ENCODE measurements at places on chromosomes 12 and 14.
A peak's percentile ranks its signal among the peaks of the same experiment; 100 is the strongest.

DNA sequence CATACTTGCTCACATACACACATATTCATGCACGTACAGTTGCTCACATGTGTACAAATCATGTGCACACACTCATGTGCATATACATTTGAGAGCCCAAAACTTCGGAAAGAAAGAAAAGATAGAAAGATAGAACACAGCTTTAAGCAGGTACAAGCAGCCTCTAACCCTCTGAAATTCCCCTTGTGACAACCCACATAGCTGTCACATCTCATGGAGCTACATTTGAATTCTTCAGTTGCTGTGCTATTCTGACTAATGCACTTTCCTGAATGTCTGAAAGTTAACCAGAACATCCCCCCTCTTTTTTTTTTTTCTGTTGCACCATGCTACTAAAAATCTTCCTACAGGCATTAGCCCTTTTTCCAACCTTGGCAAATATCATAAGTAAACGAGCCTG lies 51.9 kb upstream of the KCNA5 start:
- no peak for DNase-seq

- peak; percentile 60 for DNase-seq
These were observed 982 bp downstream of the RBMS2 start for GRCh38 chr12:56522411-56523193.

GRCh38 chr12:52794479-52795331 lies 1.2 kb downstream of the KRT3 start:
- DNase-seq: no peak

GRCh38 chr12:118357257-118358007 lies 15.3 kb downstream of the TAOK3 start:
- DNase-seq: no peak

GRCh38 chr12:28631831-28632230 lies 441.6 kb downstream of the CCDC91 start:
- no peak for DNase-seq

DNA sequence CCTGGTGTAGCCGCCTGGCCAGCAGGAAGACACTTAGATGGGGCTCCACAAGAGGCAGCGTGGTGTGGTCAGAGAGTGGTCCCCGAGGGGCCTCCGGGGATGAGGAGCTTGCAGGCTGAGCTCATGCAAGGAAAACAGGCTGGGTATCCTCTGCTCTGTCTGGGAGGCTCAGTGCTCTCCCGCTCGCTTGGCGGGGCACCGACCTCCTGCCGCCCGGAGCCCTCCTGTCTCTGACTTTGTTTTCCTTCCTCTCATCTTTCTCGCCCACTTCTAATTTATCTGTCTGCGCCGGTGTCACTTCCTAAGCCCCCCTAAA lies 31.3 kb upstream of the DLK1 start:
- DNase-seq: no peak

DNA sequence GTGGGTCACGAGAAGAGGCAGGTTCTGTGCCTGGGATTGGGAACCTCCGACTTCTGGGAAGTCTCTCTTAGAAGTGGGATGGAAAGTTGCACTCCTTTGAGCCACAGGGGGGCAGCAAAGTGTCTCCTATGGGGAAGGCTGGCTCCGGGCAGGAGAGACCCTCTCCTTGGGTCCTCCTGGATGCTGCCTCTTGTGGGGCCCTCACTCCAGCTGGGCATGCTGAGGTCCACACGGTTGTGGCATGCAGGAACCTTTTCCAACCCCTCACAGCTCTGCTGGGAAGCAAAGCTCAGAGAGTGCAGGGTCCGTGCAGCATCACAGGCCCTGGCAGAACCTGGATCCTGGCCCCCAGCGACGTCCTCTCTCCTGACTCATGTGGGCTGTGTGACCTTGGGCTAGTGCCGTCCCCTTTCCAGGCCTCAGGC lies 17.4 kb downstream of the SDSL start:
- peak; percentile 95 for DNase-seq

DNA sequence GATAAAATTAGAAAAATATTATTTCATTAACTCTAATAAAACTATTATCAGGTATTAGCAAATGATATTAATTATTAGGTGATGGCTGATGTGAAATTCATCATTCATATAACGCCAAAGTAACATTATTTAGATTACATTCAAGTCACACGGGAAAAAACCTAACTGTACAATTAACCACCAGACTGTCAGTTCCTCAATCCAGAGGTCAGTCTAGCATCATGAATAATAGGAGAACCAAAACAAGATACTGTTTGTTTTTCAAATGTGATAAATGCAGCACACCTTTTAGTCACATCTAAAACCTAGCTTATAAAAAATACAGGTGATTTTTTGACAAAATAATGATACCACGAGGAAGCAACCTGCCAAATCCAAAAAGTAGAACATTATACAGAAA lies 19.6 kb downstream of the SENP1 start:
- DNase-seq: no peak

- no peak for DNase-seq
These were observed 9.7 kb upstream of the IFI27 start for GRCh38 chr14:94100847-94101246.

- peak; percentile 72 for DNase-seq
These were observed 71.2 kb downstream of the PPFIBP1 start for GRCh38 chr12:27595231-27595642.

GRCh38 chr14:91258011-91258618 lies 13.6 kb upstream of the GPR68 start:
- DNase-seq: no peak

- DNase-seq: no peak
These were observed 41.8 kb upstream of the P2RX7 start for GRCh38 chr12:121090586-121091514.

GRCh38 chr14:92922155-92922735 lies 705 bp upstream of the CHGA start:
- DNase-seq: no peak

GRCh38 chr12:12564911-12565310 lies 2.2 kb upstream of the DUSP16 start:
- no peak for DNase-seq

DNA sequence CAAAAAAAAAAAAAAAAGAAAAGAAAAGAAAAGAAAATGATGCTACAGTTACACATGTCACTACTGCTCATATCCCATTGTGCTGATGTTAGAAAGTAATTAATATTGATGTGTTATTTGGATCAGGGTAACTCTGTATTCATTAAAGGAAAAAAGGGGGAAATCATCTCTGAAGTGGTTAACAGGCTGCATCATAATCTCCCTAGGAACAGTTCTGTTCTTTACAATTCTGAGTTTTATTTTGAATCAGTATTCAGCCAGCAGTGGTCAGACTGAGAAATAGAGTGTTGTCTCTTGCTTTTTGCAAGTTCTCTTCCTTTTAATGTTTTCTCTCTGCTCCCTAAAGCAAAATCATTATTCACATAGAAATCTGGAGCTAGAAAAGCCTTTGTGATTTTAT lies 128.6 kb upstream of the CRY1 start:
- no peak for DNase-seq

GRCh38 chr12:67927815-67928214 lies 61.4 kb upstream of the IFNG-AS1 start:
- no peak for DNase-seq

- DNase-seq: no peak
These were observed 100.0 kb downstream of the PRKCH start for GRCh38 chr14:61421212-61421923.

DNA sequence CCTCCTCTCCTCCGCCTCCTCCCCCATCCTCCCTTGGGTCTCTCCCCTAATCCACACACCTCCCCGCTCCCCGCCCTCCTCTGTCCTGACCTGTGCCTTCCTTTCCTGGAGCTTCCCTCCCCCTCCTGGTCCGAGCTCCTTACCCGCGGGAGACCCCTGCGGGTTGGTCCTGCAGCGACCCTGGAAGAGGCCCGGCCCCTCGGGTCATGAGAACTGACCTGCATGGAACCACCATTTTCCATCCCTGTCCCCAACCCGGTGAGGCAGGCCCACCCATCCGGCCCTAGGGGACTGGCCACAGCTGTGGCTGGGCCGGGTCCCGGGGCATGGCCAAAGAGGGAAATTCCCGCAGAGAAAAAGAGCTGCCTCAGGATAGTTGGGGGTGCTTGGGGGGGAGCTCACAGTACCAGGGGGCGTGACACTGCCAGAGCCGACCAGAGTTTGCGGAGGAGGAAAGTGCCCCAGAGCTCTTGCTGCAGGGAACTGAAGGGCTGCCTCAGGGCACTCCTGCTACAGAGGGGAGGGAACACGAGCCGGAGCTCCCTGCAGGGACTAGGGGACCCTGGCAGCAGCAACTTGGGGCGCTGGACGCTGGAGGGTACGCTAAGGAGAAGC lies 613 bp downstream of the ARHGEF40 start:
- DNase-seq: peak; percentile 82

- DNase-seq: no peak
These were observed 150.8 kb downstream of the PRKCH start for GRCh38 chr14:61472011-61472672.

DNA sequence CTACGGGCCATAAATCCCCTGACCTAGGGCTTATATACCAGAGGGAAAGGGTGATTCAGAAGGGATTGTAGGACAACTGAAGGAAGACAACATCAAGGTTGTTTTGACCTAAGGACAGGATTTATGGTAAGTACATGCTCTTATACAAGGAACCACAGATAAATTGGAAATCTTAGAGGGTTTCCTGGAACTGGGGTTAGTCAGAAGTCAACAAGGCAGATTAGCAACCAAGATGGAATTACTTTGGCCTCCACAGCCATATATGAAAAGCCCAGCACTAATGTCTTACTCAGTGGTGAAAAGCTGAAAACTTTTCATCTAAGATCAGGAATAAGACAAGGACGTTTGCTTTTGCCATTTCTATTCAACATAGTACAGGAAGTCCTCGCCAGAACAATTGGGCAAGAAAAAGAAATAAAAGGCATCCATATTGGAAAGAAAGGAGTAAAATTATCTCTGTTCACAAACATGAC lies 5.4 kb downstream of the TMBIM4 start:
- no peak for DNase-seq

GRCh38 chr12:31117203-31118011 lies 43.7 kb downstream of the DDX11 start:
- peak; percentile 69 for DNase-seq

- no peak for DNase-seq
These were observed 16.1 kb upstream of the GNG2 start for GRCh38 chr14:51844081-51844881.

DNA sequence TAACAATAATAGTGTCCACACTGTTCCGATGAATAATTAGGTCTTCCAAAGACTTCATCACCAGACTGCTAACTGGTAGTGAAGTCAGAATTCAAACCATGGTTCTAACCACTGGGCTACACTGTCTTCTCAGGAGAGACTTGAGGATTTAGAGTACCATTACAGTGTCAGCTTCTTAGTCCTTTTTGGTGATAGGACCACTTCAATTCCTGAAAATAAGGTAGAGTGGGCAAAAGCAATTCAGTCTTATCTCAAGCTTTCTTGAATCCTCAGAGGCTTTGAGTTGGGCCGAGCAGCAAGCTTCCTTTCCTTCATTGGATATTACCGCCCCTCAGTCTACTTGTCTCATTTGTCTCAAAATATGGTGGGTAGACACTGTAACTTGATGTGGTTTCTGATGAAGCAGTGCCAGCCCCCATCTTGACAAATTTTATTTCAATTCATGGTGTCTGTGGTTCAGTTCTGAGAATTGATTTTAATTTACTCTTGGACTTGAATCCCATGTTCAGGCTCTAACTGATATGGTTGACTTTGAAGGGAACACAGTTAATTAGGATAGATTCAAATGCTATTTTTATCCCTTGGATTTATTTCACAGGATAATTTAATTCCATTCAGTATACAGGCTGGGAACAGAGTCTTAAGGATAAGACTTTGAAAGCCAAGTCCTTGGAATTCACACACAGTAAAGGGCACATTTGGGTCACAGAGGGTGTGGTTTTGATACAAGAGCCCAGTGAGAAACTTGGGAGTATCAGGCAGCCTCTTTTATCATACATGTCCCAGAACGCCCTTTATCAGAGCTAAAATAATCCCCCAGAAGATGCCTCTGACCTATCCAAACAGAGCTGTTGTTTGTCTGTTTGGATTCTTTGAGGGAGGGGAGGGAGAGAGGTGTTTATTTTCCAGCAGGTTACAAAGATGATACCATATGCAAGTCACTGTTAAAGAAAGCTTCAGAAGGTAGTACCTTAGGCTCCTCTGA lies 167.3 kb downstream of the PRKCH start:
- no peak for DNase-seq

- no peak for DNase-seq
These were observed 74.8 kb upstream of the FOXN3 start for GRCh38 chr14:89491711-89492381.

- peak; percentile 88 for DNase-seq
These were observed 4.4 kb upstream of the HOXC9 start for GRCh38 chr12:53995378-53996239.

- DNase-seq: no peak
These were observed 378.9 kb downstream of the PCNX1 start for GRCh38 chr14:71286126-71286525.

Data from GM23338 (cell line).